ENCODE measurements at places on chromosomes 11 and 22. TPM values are rescaled to one million over a fixed set of nuclear protein-coding genes. Genes with fewer than 3 reads are reported as not detected.

The TCF20 gene
- 25.7 TPM for total RNA-seq

The MMP27 gene
- not detected for total RNA-seq

The SCGB1D2 gene
- total RNA-seq: not detected

The CRYBA4 gene
- total RNA-seq: not detected

The OR52I2 gene
- not detected for total RNA-seq

The MRTFA gene
- 129 TPM for total RNA-seq

The CLDN25 gene
- total RNA-seq: not detected

The KCNJ11 gene
- 2.5 TPM for total RNA-seq

The NECTIN1 gene
- total RNA-seq: 4.4 TPM

The NXPE1 gene
- total RNA-seq: not detected

DNA sequence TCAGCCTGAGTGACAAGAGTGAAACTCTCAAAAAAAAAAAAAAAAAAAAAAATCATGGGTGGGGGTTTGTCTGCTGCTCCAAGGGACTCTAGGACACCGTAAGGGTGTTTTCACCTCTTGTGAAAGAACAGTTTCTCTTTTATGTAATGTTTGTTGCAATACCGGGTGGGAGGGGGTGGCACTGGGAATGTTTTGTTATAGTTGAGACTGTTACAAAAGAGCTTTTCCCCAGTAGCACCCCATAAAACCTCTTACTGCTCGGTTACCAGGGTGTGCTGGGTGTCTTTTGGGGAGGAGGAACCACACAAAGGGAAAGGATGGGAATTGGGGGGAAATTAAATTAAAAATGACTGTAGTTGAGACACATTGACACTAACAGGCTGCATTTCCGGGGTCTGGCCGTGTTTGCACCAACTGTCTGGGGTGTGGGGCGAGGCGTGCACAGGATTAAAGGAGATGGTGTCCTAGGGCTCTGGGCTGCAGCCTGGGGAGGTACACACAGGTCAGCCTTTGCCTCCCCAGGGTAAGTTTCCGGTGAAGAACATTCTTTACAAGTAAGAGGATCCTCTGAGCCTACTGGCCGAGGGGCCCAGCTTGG lies 1.6 kb downstream of the NFAM1 start:
- DNase-seq: no peak

GRCh38 chr22:27621486-27622070 lies 180.0 kb downstream of the MN1 start:
- DNase-seq: no peak

DNA sequence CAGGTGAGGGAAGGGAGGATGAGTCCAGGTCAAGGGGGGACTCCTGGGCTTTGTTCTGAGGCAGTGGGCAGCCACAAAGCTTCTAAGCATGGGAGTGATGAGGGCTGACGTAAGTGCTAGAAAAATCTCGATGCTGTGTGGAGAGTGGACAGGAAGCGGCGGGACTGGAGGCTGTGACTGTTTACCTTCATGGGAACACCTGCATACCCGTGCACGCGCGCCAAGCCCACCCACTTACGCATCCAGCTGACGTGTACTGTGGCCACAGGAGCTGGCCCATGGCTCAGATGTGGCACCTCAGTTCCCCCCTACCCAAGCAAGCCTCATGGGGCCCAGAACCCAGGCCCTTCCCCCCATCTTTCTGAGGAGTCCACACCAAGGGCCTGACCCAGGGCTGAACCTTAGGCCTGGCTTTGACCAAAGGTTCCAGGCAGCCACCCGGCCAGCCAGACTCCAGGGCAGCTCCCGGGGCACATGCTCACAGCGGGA lies 14.0 kb downstream of the MYRF start:
- no peak for DNase-seq

DNA sequence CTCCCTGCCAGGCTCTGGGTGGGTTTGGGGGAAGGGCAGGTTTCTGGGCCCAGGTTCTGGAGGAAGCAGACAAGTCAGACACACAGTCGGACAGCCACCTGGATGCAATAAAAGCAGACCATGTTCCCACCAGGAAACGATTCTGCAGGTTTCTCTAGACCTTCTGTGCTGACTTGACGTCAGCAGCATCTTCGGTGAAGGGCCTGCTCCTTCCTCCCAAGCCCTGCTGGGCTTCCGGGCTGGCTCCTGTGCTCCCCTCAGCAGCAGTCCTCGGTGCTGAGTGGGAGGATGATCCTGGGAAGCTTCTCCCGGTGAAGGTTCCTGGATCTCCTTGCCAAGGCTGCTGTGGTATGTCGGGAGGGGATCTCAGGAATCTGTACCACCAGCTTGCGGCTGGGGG lies 240.0 kb downstream of the GRIK4 start:
- DNase-seq: no peak

DNA sequence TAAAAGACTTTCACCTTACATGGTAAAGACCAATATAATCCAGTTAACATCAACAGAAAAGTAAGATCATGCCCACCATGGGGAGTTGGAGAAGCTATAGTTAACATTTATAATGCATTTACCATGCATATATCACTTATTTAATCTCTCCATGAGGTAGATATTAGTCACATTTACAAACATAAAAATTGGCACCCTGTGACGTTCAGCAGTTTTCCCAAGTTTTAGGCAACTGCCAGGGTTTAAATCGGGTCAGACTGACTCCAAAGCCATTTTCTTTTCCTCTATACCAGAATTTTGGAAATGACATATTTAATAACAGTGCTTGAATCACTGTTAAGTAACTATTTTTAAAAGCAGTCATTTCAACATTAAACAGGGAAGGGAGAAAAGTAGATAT lies 266.3 kb downstream of the DDX10 start:
- no peak for DNase-seq

- no peak for DNase-seq
Measured at GRCh38 chr11:70397336-70397982, 870 bp upstream of the CTTN start.

- no peak for DNase-seq
Measured at GRCh38 chr22:33220476-33221080, 162.4 kb upstream of the SYN3 start.

DNA sequence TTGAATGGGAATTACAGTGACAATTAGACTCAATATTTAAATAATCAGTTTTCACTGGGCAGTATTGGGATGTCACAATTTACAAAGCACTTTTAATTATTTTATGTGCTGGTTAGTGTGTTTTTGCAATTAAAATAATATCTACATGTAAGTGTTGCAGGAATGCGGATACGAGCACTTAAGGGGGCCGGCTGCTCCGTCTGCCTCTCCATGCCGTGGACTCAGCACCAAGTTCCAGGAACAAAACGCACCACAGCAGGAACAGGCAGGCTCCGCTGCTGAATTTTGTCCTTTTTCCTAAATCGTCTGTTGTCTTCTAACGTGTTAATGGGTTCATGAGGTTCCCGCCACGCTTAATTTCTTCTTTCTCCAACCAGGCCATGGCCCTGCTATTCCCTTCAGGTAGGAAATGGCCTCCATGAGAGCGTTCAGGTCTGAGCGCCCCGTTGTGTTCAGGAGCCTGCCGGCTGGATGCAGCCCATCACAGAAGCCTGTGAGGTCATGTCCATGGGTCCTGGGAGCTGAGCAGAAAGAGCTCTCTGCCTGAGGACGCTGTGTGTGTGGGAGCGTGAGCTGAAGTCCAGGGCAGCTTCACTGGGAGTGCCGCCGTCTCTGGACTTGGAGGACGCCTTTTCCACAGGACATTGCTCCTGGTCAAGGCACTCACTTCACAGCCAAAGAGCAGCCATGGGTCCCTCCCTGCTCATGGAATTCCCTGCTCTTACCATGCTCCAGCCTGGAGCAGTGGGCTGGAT lies 730.3 kb downstream of the BRD1 start:
- DNase-seq: no peak

- no peak for DNase-seq
Measured at GRCh38 chr11:46664612-46665011, 35.8 kb downstream of the ARHGAP1 start.

DNA sequence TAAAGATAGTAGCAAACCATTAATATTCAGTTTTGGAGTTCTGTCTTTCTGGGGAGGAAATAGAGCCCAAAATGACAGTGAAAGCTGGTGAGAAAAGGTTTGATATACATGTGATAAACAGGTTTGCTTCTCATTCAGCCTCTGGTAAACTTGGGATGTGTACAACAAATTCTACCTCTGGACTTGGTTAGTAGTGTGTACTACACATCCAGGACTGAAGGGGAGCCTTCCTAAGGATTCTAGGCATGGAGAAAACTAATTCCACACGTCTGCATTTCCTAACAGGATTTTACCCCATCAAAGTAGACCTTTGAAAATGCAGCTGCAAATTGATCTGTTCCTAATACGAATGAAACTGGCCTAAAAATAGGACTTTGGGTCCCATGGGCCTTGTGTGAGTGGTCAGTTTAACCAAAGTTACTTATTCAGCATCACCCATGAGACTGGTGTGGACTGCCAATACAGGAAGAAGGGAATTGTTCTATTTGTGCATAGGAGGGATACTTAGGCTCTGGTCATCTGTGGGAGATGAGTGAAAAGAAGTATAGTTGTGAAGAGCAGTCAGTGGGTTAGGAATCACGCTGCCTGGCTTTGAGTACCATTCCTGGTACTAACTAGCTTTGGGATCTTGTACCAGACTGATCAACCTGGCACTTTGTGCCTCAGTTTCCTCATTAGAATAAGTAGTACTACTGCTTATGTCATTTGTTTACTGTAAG lies 74.2 kb downstream of the YAP1 start:
- no peak for DNase-seq

GRCh38 chr22:20786536-20786979 lies 12.6 kb downstream of the SERPIND1 start:
- DNase-seq: no peak

DNA sequence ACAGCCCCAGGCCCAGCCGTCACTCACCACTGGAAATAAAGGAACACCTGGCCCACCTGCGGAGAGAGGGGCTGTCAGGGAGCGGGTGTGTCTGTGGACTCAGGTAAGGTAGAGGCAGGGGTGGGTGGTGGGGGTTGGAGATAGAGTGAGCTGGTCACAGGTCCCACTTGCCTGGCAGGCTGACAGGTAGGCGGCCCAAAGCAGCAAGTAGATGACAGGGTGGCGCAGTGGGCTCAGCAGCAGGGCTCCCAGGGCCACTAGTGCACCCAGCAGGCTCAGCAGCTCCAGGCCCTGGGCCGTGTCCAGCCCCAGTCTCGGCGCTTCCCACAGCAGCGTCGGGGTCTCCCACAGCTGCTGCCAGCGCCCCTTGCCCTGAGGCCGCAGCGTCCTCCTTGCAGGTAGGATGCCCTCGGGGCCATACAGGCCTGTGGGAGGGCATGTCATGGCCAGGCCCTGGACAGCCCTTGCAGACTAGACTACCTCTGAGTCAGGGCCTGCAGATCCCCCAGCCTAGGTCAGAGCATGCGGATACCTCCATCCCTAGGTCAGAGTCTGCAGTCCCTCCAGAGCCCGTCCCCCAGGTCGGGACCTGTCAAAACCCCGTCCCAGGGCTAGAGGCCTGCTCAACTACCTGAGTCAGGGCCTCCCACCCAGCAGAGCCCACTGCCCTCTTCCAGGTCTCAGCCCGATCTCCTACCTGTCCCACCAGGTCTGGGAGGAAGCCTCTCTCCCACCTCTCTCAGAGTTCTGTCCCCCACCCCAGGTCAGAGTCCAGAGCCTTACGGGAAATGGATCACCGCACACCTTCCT lies 686 bp downstream of the LMF2 start:
- DNase-seq: no peak

DNA sequence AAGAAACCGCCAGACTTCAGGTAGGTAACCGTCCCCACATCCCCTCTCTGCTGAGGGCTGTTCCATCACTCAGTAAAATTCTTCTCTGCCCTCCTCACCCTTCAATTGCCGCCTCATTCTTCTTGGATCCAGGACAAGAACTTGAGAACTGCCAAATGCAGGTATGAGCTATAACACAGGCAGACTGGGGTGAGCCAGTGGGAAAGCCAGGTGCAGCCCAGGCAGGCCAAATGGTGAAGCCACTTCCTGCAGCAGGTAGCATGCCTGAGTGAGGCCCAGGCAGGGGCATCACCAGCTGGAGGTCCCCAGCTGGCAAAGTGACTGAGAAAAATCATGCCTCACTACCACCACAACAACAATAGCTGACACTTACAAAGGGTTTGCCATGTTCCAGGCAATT lies 22.4 kb upstream of the API5 start:
- DNase-seq: no peak

DNA sequence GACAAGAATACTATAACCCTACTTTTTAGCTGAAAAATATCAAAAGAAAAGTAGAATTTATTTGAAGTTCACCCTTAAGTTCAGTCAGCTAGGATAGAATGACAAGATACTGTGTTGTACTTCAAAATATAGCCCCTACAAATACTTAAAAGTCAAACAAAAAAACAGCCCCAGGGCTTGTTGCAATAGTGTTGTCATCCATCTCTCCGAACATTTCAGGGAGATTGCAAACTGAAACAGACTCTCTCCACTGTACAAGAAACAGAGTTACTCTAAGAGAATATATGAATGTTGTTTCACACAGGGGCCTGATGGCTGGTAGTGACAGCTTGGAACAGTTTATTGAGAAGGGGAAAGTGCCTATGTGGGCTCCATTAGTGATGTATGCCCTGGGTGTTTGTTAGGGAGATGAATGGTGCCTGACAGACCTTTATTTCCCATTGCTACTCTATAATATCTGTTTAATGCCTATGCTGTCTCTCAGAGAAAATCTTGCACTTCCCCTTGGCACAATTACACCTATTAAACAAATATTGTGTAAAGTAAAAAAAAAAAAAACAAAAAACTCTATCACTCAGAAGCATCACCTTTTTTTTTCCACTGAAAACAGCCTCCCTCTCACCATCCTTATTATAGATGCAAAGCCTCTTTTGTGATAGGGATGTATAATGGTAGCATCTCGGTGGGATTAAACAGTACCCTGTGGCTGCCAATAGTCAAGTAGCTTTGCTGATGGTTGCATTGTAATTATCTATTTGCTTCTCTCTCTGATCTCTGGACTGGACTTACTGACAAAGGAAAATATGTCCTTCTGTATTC lies 506.3 kb upstream of the LUZP2 start:
- no peak for DNase-seq

- no peak for DNase-seq
Measured at GRCh38 chr11:19370100-19370861, 129.5 kb upstream of the E2F8 start.

DNA sequence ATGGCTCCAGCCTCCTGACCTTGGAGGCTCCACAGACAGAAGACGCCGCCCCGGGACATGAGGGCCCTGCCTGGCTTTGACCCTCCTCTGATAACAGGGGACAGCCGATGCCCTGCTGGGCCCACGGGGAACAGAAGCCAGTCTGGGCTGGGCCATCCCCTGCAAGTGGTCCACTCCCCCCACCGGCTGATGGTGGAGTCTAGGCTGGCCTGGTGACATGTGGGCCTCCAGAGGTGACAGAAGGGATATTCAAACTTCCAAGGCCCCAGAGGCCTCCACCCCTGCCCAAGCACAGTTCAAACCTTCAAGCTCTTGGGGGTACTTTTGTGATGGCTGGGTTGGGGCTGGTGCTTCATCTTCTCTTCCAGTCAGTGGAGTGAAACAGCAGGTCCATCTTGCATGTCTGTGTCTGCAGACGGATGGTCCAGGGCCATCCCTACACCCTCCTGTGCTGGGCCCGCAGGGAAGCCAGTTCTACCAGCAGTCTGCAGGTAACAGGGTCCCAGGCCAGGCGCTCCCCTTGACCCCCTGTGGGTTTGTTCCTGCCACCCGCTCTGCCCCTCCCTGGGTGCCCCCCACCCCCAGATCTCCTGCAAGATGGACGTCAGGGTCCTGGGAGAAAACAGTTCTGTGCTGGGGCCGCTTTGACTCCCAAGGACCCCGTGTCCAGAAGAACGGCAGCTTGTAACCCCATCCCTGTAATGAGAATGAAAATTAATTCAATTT lies 929.9 kb downstream of the BRD1 start:
- no peak for DNase-seq
